ENCODE measurements at places on chromosomes 4 and X.

- DNase-seq = no peak
Observed at GRCh38 chr4:95675623-95676022, 126.8 kb upstream of the UNC5C start.

DNA sequence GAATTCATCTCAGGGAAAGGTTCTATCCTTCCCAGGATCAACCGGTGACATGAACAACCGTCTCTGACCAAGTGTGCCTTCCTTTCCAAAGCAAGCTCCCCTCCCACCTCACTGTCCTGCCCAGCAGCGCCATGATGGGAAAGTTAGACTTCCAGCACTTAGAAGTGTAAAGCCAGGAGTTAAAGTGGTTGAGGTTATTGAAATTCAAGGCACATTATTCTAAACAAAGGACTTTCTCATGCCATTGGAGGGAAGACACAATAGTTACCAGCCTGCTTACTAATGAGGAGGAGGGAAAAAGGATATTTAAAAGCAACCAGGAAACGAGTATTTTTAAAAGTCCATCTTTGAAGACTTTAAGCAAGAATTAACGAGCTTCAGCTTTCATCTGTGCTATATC, 96.8 kb downstream of the NSUN7 start:
- DNase-seq = no peak

- no peak for DNase-seq
Observed at GRCh38 chrX:123424546-123424945, 240.5 kb downstream of the GRIA3 start.

- DNase-seq = no peak
Observed at GRCh38 chr4:65467068-65467680, 203.1 kb downstream of the EPHA5 start.

DNA sequence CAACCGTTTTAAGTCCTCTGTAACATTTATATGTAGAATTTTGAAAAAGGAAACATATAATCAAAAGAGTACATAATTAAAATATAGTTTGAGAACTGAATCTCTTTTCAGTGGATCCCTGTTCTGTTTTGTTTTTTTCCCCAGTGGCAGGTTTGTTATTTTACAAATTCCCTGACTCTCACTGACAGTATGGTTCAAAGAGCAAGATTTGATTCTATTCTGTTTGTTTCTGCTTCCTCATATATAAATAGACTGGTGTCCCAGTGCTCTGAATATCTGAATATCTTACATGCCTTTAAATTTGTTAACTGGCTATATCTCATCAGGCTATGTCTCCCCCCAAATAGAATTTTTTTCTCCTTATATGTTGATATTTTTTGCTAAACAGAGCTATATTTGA, 16.6 kb downstream of the SULT1E1 start:
- no peak for DNase-seq
